Iris pigment epithelial cell (primary cell): ENCODE measurements at places on chromosomes 2 and 18.

DNA sequence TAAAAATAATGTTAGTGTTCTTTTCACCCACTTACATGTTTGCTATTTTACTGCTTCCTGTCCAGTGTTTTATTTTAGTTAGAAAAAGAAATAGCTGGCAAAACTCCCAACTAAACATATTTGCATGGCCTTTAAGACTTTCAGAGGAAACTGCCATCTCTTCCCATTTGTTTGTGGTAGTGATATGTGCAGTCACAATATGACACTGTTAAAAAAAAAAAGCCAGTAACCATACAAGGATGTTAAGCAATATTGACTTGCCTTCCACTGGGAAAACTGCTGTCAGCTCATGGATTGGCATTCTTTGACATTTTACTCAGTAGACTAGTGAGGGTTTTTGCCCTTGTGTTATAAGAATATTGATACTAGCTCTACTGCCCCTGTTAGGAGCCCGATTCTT is 29.1 kb downstream of the XIRP2 start:
- DNase-seq: no peak

GRCh38 chr18:47929681-47930198 is 719 bp downstream of the SMAD2 start:
- DNase-seq: peak; percentile 65

DNA sequence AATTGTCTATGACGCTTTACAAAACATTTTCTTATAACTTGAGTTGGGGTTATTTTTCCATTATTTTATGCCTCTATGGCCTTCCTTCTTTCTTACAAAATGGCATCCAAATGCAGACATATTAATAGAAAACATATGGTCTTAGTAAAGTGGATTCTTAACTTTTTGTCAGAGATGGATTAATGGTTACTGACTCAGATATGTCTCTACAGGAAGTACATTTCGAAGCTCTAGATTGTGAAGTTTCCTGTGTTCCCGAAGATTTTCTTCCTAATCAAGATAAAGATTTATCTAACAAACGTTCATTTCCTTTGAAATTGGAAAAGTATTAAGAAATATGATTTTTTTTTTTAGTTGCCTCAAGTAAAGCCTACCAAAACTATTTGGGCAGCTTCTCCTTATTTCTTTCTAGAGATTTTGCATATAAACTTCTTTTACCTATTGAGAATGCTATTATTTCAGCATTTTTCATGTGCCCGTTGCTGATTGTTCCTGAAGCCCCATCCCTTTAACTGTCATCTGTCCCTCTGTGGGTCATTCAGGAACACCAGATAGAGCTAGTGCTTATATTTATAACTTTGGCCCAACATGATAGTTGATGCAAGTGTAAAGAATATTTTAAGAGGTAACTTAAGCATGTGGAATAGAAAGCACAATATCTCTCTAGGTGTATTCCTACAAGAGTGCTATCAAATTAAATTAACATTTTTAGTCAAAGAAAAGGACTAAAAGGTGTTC is 498.0 kb downstream of the CCDC85A start:
- DNase-seq: peak; percentile 79

DNA sequence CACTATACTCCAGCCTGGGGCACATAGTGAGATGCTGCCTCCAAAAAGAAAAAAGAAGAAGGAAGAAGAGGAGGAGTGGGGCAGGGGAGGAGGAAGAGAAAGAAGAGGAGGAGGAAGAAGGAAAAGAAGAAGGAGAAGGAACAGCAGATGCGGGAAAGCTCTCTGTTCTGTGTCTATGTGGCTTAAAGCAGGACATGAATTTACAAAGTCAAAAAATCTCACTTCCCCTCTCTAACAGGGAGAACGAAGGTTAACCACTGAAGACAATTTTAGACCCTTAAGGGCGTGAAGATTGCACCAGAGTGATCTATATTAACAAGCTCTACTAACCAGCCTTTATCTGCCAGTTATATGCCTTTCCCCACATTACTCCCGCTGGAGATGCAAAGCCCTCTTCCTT is 258.9 kb downstream of the METTL4 start:
- DNase-seq: no peak

GRCh38 chr2:151803811-151804210 is 24.4 kb downstream of the ARL5A start:
- no peak for DNase-seq

GRCh38 chr2:96407041-96407918 is 71.7 kb downstream of the NCAPH start:
- peak; percentile 78 for DNase-seq

- DNase-seq: peak; percentile 31
Measured at GRCh38 chr18:79695269-79695668, 15.7 kb downstream of the CTDP1 start.

DNA sequence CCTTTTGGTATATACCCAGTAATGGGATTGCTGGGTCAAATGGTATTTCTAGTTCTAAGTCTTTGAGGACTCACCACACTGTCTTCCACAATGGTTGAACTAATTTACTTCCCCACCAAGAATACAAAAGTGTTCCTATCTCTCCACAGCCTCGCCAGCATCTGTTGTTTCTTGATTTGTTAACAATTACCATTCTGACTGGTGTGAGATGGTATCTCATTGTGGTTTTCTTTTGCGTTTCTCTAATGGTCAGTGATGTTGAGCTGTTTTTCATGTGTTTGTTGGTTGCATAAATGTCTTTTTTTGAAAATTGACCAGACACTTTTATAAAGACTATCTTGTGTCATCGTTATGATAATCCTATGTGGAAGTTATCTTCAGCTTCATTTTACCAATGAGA is 16.0 kb upstream of the ATP8B1 start:
- DNase-seq: no peak

DNA sequence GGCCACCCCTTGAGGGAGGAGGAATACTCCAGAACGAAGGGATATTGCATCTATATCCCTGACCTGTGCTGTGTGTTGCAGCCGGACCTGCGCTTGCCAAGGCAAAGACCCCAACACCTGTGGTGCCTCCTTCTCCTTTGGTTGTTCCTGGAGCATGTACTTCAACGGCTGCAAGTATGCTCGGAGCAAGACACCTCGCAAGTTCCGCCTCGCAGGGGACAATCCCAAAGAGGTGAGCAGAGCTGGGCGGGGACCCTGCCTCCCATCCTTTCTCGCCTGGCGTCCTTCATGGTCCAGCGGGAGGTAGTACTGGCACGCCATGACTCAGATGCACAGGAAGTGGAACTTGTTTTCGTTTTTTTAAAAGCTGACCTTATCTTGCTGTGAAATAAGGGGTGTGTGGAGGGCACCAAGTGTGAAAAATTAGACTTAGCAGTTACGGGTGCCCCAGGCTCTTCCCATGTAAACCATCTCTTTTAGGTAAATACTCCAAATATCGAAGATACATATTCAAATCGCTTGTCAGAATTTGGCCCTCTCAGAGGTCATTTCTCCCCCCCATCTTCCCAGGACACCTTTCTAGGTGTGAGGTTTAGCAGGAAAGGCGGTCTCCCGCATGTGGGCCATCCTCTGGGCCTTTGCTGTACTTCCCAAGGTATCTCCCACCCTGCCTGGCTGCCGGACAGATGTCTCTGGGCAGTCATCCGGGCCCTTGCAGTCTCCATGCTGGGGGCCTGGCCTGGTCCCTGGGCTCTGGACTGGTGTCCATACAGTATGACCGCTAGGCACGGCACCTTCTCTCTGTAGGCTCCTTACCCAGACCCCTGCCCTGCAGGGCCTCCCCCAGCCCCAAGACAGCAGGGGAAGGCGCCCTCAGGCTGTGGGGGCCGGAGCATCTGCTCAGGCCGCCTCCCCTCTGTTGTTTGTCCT is 57.6 kb downstream of the BOLA3 start:
- DNase-seq: no peak

GRCh38 chr18:62741584-62741983 is 26.2 kb downstream of the PHLPP1 start:
- no peak for DNase-seq

DNA sequence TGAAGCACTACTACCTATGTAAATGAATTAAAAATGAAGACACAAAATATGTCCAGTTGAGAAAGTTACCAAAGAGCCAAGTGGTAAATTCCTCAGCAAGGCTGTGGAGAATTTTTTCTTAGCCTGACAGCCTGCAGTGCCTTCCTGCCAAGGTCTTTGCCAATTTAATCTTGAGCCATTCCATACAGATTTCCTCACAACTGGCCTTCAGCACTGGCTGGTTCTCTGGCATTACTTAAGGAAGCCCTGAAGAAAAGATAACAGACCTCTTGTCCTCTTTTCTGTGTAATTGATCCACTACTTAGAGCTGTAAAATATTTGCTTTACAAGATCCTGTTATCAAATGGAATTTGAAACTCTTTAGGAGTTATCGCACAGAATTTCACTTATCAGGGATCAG is 334.2 kb upstream of the LRRTM1 start:
- DNase-seq: no peak

GRCh38 chr18:46627136-46627535 is 29.9 kb downstream of the LOXHD1 start:
- DNase-seq: no peak

DNA sequence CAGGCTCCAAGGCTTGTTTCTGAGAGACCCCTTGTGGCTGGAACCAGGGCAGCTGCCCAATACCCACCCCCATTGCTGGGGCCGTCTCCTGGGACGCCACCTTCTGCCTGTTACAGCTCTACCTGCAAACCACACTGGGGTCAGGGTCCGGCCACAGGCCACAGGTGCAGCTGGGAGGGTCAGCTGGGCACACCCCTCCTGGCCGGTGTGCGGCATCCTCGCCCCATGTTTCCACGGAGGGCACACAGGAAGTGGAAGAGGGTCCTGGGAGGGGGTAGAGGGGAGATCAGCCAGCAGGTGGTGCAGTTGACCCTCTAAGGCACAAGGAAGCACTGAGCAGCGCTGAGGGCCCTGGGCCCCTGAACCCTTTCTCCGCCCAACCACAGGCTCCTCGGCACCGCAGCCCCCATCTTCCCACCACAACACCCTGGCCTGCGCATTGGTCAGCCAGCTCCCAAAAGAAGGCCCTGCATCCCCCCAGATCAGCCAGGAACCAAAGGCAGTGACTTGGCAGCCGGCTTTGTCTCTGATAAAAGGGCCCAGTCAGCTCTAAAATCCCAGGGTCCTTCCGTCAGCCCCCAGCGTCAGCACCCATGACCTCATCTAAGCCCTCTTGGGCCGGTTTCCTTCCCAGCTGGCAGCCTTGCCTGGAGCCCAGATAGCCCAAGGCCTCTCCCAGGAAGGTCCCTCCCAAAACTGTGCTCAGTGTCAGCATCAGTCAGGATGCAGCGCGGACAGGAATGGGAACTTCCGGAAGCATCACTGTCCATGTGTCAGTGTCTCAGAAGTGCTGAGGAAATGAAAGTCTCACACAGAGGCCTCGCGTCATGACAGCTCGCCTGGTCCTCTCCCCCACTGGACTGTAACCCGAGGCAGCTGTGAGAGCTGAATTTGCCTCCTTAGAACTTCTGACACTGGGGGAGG is 1.7 kb downstream of the ERFE start:
- DNase-seq: no peak

- no peak for DNase-seq
Measured at GRCh38 chr18:72180689-72181088, 363.5 kb downstream of the CBLN2 start.

DNA sequence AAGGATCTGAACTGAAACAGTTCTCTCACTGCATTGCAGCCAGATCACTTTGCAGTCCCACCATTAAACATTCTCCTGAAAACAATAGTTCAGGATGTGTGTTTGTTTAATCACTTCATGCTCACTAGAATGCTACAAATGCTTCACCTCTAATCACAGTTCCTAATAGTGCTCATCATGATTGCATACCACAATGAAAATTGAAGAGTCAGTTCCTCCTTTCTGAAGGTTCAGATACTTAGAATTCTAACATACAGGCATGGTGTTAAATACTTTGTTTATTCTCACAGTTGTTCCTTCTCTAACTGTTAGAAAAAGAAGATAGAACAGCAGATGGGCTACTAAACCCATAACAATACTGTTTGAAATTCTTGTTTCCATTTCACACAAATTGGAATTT is 622.3 kb upstream of the ACVR2A start:
- DNase-seq: no peak

GRCh38 chr2:108593547-108594098 is 59.4 kb downstream of the LIMS1 start:
- DNase-seq: peak; percentile 85

- no peak for DNase-seq
Measured at GRCh38 chr18:75467851-75468250, 40.3 kb upstream of the SMIM21 start.

GRCh38 chr2:85872536-85873161 is 16.1 kb downstream of the ST3GAL5 start:
- DNase-seq: no peak

GRCh38 chr2:143575340-143575739 is 446.1 kb downstream of the ARHGAP15 start:
- peak; percentile 11 for DNase-seq

DNA sequence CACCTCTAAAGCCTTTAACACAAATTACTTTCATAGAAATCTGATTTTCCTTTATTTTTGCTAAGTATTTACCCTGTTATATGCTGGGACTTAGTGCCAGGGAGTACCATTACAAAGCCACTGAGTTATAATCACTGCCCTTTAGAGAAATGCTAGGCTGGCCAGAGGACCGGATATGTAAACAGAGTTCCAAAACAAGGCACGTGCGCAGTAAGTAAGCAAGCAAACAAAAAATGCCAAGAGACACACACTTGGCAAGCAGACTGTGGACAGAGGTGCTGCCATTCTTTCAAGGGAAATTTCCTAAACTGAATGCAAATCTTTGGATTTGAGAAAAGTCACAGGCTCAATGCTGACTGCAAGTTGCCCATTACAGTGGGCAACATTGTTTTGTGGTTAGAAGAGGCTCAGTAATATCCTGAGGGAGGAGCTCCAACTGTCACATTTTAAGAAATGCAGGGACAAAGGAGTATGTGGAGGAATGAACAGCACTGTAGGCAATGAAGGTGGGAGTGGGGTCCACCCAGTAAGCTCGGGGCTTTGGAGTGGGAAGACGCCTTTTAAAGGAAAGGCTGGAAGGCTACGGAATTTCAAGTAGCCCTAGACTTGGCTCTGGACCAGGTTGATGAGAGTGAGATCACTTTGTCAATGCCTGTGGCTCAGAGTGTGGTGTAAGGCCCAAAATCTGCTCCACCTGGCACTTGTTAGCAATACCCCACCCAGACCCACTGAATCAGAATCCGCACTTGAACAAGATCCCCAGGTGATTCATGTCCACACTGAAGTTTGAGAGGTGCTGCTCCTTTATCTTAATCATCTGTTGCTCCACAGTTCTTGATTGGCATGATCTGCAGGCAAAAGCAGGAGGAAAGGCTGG is 2.1 kb upstream of the PARD6G start:
- no peak for DNase-seq

GRCh38 chr2:119423108-119423444 is 8.6 kb upstream of the TMEM37 start:
- no peak for DNase-seq

GRCh38 chr18:1657876-1658275 is 753.2 kb downstream of the ADCYAP1 start:
- no peak for DNase-seq

GRCh38 chr2:241463276-241464135 is 44.9 kb downstream of the STK25 start:
- no peak for DNase-seq

- no peak for DNase-seq
Measured at GRCh38 chr2:233821196-233821595, 33.1 kb downstream of the HJURP start.
